ENCODE measurements at places on chromosomes 12 and 14.
A peak's percentile ranks its signal among the peaks of the same experiment; 100 is the strongest.

- no peak for DNase-seq
Measured at GRCh38 chr12:57158665-57159064, 11.2 kb upstream of the LRP1-AS start.

DNA sequence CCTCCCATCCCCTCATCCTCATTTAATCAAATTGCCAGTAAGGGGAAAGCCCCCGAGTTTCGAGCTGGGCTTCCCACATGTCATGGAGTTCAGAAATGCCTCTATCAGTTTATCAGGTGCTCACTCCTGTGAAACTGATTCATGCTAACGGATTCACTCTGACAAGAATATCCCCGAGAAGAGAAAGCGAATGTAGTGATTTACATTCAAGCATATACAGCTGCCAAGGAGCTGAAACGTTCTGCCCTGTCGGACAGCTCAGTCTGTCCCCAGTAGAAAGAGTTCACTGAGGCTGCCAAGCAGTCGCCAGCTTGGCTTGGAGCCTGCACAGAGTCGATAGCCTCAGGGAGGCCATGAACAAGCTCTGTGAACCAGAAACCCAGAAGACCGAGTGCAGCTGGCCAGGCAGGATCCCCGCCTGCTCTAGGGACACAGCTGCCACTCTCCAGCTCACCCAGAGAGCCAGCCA is 88.4 kb downstream of the TMCC3 start:
- peak; percentile 49 for DNase-seq

DNA sequence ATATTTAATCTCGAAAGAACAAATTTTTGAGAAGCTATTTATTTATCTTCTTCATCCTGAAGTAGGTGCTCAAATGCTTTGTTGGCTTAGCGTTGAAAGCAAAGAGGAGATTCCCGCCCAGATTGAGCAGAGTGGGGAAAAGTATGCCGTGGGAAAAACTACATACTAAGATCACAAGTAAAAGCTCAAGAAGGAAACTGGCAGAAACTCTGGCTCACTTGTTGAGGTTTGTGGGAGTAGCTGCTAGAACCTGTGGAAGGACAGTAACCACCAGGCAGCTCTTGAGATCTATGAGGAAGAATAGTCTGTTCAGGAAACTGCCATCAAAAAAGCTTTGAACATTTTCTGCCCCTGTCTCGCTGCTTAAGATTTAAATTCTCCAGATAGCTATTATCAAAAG is 3.9 kb downstream of the MYRFL start:
- DNase-seq, result no peak

- no peak for DNase-seq
Measured at GRCh38 chr12:5305425-5305824, 126.5 kb upstream of the NTF3 start.

- no peak for DNase-seq
Measured at GRCh38 chr12:29971446-29971845, 187.7 kb upstream of the TMTC1 start.

DNA sequence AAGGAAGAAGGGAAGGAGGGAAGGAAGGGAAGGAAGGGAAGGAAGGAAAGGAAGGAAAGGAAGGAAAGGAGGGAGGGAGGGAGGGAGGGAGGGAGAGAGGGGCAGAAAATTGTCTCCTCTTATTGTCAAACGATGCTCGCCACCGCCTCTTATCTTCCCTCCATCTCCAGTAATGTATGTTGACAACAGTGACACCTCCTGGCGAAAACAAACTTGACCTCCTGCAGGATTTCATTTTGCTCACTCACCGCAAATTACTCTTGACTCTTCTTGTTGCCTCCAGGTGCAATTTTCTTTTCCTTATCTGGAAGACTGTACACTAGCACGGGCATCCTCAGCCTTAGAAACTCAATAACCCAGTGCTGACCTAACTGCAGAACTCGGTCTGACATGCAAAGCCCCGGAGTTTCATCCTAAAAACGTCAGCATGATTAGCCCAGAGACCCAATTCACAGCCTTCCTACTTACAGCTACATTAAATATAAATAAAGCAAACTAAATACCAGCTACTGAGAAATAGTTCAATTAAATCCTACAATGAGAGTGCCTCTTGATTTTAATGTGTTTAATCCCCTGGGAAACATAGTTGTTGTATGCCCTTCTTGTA is 512.4 kb upstream of the TMPO start:
- peak; percentile 92 for DNase-seq

GRCh38 chr12:67986632-67987031 is 2.6 kb upstream of the IFNG-AS1 start:
- no peak for DNase-seq

DNA sequence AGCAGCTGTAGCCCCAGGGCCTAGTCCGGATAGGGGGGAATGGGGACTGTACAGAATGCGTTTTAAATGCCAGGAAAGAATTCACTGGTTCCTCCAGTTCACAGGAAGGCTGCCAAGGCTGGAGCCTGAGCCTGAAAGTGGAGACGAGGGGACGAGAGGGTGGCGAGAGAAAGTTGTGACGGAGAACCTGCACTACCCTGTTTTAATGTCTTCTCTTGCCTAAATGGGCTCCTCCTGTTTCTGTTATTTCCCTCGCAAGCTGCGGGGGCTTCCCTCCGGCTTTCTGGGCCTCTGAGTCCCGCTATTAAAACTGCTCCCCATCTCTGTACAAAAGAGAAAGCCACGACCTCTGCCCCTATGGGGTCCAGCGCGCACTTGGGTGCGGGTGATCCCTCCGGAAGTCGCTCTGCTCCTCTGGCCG is 4.5 kb downstream of the C1QL4 start:
- DNase-seq, result no peak

DNA sequence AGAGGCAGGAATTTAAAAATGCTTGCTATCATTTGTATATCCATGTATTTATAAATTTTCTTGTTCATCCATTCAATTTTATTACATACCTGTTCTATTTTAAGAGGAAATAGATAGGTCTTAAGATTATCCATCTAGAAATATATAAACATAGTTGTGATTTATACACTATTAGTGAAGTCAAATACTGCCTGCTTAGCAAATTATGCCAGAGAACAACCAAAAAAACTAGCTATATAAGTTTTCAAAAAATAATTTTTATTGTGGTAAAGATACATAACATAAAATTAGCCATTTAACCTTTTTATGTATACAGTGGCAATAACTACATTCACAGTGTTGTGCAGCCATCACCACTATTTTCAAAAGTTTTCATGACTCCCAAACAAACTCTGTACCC is 237.3 kb downstream of the NPAS3 start:
- no peak for DNase-seq

GRCh38 chr12:115232455-115233156 is 548.6 kb upstream of the TBX3 start:
- DNase-seq, result no peak

GRCh38 chr14:49189375-49189774 is 396.8 kb downstream of the RPS29 start:
- DNase-seq, result no peak

- DNase-seq, result no peak
Measured at GRCh38 chr14:96268431-96269358, 12.7 kb downstream of the BDKRB1 start.

GRCh38 chr14:105065280-105066228 is at the start of gene GPR132:
GPR132 (minus strand) TSS chr14:105065430; CDS start chr14:105055420, 10,010 bp downstream.
- DNase-seq, result peak; percentile 53

DNA sequence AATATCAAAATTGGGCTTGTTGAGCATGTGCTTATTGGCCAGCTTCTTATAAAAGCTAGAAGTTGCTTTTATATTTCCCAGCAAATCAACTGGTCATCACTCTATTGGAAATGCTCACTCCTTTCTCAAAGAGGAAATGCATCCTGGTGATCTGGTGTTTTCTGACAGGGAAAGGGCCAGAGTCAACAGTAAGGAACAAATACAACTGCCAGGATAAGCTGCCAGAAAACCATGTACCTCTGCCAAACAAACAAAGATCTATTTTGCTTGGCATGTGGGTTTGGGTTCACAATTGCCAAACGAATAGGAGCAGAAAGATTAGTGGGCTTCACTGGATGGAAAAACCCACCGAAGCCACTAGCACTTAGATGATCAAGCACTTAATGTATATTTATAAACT is 126.9 kb upstream of the PDZRN4 start:
- DNase-seq, result no peak

DNA sequence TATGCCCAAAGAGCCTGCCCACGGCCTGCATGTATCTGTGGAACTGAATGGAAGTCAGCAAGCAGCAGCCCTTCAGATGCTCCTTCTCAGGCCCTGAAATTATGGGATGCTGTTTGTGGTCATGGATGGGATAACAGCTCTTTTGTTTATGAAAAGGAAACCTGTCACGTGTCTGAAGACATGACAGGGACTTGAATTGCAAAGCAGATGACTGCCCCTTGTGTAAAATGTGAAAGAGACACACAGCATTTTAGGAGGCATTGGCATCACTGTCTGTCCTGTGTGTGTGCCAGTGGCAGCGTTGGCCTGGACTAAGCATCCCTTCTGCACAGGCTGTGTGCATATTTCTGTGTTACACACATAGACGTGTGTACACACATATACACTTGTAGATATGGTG is 192.1 kb downstream of the VRK1 start:
- DNase-seq, result no peak

GRCh38 chr12:52342781-52343490 is 21.7 kb upstream of the KRT83 start:
- DNase-seq, result no peak

GRCh38 chr12:76583301-76583700 is 23.7 kb upstream of the OSBPL8 start:
- DNase-seq, result no peak

DNA sequence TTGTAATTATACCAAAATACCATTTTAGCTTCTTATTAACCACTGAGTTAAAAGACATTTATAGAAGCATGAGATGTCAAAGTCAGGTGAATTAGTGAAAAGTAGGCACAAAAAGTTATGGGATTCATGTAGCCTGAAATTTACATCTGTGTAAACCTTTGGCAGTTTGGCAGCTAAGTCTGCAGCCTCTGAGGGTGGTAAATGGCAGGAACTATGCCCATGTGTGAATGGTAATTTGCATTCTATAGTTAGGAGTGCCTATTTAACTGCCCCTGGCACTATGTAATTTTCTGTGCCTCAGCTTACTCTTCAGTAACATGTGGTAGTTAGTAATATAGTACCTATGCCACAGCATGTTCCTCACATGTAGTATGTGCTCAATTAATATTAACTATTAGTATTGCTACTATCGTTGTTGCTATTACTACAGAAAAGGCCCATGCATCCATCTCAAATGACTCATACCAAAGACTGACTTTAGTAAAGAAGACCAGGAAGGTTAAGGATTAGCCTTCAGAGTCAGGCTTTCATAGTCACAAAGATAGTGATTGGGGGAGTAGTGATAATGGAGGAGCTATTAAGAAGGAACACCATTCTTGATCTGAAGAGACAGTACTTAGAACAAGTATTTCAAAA is 258.7 kb upstream of the BTG1 start:
- no peak for DNase-seq

DNA sequence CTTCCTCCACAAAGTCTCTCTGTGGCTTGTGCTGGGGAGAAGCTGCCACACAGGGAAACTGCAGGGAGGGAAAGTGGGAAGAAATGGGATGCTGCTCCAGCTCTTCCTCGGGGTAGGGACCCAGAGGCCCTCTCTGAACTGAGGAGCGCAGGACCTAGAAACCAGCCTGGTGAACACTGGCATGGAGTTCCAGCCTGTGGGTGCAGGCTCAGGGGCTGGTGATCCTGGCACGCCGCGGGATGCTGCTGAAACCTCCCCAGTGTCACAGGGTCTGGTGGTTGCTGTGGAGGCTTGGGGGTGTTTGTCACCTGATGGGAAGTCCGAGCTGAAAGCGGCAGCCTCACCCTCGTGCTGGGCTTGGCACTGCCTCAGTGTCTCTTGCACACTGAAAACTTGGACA is 5.2 kb upstream of the KRT75 start:
- DNase-seq, result no peak

- DNase-seq, result no peak
Measured at GRCh38 chr12:27085654-27086053, 3.3 kb upstream of the C12orf71 start.

DNA sequence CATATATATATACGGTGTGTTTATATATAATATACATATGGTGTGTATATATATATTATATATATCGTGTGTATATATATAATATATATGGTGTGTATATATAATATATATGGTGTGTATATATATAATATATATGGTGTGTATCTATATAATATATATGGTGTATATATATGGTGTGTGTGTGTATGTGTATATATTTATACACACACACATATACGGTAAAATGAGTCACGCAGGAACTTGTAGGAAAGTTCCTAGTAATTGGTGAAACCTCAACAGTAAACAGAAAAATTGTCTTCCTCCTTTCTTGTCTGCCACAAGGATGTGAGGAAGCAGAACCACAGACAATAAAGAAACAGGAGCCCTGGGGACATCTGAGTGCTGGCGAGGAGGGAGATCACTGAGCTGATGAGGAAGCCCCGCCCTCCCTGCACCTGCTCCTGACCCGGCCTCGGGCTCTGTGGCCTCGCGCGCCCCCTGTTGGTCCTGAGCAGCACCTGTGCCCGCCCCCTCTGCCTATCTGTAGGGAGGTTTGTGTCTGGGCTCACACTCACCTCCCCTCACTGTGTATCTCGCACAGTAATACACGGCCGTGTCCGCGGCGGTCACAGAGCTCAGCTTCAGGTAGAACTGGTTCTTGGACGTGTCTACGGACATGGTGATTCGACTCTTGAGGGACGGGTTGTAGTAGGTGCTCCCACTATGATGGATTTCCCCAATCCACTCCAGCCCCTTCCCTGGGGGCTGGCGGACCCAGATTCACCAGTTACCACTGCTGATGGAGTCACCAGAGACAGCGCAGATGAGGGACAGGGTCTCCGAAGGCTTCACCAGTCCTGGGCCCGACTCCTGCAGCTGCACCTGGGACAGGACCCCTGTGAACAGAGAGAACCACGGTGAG is 1079.4 kb downstream of the TMEM121 start:
- DNase-seq, result peak; percentile 44

- no peak for DNase-seq
Measured at GRCh38 chr12:26519462-26519861, 313.5 kb downstream of the ITPR2 start.

DNA sequence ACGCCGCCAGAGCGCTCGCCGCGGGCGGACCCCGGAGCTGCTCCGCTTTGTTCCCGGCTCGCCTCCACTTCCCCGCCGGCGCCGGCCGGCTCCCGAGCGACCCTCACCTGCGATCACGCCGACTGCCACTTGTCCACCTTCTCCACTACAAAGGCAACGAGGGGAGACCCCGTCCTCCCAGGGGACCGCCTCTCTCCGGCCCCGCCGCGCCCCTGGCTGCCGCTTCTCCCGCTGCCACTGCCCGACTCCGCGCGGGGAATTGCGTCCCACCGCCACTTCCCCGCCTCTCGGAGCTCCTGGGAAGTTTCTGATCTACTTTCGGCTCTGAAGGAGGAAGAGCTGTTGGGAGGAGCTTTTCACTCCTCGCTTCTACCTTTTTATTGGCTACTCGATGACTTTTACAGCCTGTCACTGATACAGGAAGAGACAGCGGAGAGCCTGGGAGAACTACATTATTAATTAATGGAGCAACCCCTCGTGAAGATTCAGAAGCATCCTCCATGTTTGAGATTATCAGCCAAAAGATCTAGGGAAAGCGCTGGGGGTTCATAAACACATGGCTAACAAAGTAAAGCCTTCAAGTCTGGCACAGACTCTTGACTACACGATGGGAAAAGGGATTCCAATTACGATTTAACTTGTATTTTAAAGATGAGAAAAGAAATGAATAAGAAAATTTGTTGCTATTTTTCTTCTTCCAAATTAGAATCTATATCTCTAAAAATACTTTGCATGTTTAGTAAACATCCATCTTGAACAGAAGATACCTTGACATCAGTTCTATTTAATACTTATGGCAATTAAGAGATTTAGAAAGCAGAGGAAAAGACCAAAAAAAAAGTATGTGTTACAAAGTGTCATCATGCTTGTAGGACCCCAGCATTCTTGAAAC is at the start of gene BAZ1A:
Gene BAZ1A, minus strand, starts transcription at position 330 of the 892 bp plus-strand sequence. CDS start 756 bp downstream, outside the sequence.
- peak; percentile 87 for DNase-seq

- DNase-seq, result peak; percentile 96
Measured at GRCh38 chr12:132904718-132905328, 17.4 kb upstream of the CHFR start.

Data from endodermal cell (in vitro differentiated cells).